Panc1 (cell line): ENCODE measurements at places on chromosomes 6 and 20. TPM values are rescaled to one million over a fixed set of nuclear protein-coding genes. Genes with fewer than 3 reads are reported as not detected.

Gene POPDC3
- total RNA-seq = 29.2 TPM

- DNase-seq = no peak
These were observed 45.6 kb downstream of the NFATC2 start for GRCh38 chr20:51496964-51497363.

DNA sequence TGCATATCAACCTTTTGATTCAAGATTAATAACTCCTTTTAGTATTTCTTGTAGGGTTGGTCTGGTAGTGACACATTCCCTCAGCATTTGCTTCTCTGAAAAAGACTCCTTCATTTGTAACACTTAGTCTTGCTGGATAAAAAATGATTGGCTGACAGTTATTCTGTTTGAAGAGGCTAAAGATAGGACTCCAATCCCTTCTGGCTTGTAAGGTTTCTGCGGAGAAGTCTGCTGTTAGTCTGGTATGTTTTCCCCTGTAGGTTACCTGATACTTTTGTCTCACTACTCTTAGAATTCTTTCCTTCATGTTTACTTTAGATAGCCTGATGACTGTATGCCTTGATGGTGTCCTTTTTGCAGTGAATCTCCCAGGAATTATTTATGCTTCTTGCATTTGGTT, 96.0 kb downstream of the CARMIL1 start:
- no peak for DNase-seq

- no peak for DNase-seq
These were observed 21.9 kb downstream of the ADGB start for GRCh38 chr6:146620655-146621054.

GRCh38 chr6:154605882-154606370, 95.4 kb upstream of the CNKSR3 start:
- DNase-seq = no peak

Gene DNAH8
- total RNA-seq = not detected

GRCh38 chr6:107329063-107329860, 130.1 kb downstream of the PDSS2 start:
- DNase-seq = no peak

DNA sequence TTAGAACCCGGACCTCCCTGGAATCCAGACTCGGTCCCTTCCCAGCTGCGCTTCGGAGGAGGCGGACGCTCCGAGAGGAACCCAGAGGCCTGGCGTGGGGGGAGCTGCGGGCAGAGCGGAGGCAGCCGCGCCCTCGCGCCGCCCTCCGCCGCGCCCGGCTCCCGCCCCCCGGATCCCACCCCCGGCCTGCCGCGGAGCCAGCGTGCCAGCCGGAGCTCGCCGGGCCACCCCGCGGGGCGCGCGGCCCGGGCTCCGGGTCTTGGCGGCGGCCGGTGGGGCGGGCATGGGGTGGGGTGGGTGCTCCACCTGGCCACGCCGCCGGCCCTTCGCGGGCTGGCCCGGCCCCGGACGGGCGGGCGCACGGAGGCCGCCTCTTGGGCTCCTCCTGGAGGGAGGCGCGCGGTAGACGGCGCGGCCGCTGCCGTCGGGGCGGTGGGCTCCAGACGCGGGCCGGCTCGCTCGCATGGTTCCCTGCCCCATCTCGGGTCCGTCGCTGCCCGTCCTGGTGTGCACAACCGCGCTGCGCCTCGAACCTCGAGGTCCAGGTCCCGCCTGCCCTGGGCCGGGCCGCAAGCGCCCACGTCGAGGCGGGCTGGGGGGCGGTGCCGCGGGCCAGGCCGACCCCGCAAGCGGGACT, 592 bp upstream of the CDYL start:
- DNase-seq = no peak

DNA sequence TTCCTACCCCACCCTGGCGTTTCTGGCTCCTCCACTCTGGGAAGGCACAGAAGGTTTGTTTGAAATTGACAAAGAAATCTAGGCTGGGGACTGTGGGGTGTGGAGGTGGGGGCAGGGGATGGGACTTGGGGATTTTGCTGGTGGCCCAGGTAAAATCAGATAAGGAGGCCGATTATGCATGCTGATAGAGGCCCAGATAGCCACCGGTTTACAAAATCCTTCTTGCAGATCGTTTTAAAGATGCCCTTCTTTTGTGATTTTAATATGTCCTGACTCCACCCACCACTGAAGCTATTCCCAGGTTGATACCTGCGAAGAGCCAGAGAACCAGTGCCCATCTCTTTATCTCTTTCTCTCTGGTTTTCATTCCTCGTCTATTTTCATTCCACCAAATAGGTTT, 104.9 kb downstream of the TFAP2C start:
- DNase-seq = no peak

Gene TP53TG5
- total RNA-seq = not detected
